T-helper 9 cell (primary cell): ENCODE measurements at places on chromosomes 12 and 14.

GRCh38 chr12:72323881-72324280 is 51.7 kb downstream of the TRHDE start:
- no peak for DNase-seq

DNA sequence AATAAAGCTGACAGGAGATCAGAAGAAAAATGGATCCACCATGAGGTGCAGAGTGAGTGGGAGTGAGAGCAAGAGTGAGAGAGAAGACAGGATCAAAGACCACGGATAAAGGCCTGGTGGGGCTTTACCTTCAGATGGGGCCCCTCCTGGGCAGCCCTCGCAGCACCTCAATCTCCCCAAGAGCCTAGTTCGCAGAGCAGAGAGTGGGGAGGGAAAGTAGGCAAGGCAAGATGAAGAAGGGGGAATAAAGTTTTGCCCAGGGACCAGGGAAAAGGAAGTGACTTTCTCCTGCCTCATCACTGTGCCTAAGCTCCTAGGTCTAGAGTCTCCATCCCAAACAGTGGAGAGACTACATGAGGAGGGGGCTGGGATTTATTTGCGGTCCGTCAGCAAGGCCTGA is 10.3 kb downstream of the OR10P1 start:
- DNase-seq = no peak

DNA sequence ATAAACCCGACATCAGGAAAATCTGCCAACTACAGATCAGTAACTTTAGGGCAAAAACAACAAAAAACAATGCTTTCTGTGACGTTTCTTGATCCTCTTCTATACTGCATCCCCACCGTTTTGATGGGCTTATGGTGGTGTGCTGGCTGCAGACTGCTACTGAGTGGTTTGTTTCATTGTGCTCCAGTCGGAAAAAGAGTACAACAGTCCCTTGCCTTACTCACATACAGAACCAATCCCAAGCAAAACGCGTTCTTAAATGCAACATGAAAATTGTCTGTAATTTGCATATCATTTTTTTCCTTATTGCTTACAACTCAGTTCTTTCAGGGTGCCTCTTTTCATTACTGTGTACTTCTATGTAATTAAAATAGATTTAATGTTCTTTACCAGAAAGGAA is 2.3 kb downstream of the ETV6 start:
- no peak for DNase-seq

DNA sequence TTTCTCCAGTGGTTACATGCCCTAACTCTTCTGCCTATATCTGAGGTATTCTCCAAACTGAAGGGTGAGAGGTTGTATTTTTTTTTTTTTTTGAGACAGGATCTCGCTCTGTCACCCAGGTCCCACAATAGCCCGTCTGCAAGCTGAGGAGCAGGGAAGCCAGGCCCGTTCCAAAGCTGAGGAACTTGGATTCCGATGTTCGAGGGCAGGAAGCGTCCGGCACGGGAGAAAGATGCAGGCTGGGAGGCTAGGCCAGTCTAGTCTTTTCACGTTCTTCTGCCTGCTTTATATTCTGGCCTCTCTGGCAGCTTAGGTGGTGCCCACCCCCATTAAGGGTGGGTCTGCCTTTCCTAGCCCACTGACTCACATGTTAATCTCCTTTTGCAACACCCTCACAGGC is 67.0 kb upstream of the DYNC1H1 start:
- DNase-seq = no peak

DNA sequence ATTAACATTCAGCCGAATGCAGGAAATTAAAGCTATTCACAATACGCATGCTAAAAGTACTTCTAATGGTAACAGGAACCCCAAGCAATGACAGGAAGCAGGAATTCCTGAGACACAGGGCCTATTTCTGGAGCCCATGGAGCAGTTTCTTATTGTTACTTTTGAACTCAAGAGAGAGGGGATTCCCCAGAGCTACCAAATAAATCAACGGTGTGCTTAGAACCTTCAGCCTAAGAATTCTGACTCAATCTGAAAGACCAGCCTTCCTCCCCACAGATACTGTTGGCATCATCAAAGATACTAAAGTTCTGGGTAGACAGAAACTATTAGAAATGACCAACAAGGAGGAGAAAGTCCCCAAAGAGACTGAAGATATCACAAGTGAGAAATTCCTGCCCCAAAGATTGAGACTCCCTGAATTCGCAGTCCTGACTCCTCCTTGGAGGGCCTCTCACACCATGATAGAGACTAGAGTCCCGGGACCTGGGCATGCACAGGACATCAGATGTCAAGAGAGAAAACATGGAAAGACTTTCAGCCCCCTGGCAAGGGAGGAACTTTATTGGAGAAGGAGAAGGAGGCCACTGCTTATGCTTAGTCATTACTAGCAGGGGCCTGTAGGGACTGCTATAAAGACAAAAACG is 32.7 kb downstream of the RTRAF start:
- no peak for DNase-seq

DNA sequence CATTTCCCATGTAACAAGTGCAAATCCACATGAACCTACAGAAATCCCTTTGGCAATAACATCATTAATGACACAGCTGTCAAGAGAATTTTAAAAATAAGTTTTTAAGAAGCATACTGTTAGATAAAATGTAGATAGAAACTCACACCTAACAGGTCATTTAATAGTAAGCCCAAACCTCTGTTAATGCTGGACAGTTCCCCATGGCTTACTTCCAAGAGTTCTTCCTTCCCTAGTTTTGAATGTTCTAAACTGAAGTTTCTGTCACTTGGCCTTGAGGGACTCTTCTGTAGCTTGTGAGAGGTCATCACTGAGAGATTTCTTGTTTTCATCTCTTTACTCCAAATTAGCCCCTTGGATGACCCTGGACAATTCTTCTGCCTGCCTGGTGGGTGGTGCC is 22.7 kb downstream of the OTX2 start:
- DNase-seq = no peak

- no peak for DNase-seq
These were observed 3.3 kb upstream of the SLC4A8 start for GRCh38 chr12:51421266-51421884.

GRCh38 chr12:46361667-46362034 is 10.9 kb downstream of the SLC38A2 start:
- DNase-seq = no peak

DNA sequence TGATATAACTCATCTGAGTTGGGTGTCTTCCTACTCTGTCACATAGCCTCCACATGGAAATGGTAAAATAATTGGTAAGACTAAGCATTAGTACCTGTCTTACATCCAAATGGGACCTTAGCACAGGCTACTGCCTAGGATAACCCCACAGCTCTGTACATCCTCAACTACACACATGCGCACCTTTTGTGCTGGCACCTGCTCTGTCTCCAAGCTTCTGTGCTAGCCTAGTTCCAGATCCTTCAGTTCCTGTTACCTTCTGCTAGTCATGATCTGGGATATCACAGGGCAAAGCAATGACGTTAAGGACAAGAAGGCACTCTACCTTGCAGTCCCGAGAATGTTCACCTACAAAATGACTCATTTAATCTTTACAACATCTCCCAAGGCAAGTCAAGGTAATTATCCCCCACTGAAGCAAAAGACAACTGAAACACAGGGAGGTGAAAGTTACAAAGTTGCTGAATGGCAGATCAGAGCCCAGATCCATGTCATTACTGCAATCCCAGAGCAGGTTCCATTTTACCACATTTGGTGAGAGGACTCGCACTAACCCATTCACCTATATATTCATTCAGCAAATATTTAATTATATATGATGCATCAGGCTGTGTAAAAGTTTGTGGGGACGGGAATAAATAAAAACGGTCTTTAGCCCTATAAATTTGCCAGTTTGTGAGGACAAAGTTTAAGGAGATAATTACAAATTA is 61.7 kb downstream of the PPM1H start:
- no peak for DNase-seq

- DNase-seq = no peak
These were observed 32.5 kb upstream of the EMP1 start for GRCh38 chr12:13163868-13164635.

DNA sequence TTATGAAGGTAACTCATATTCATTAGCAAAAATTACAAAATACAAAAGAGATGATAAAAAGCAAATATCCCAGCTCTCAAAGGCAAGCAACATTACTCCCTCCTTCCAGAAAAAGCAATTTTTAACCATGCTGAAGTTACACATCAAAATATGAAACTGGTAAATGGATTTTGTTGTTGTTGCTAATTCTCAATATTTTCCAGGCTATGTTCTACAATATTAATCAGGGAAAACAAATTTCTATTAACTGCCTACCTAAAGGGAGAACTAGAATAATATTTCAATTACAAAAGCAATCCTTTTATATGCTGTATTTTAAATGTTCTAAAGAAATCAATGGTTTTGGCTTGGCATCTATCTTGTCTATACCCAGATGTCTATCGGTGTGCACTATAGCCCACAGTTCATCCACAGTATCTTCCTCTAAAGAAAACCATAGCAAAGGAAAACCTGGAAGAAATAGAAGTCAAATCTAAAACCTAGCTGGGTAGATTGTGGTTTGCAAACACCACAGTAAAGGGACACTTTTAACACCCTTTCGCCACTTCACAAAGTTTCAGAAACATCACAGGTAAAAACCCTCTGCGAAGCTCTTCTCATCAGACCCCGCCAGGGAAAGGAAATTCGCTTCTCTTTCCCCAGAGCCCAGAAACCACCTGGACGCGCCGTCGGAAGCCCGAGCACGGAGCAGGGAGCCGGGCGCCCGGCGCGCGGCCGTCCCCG is 32.0 kb downstream of the TC2N start:
- peak; percentile 14 for DNase-seq
